NCI-H1048 (cell line): ENCODE measurements at places on chromosomes 6 and 20.

GRCh38 chr6:89244241-89244985 is 27.3 kb upstream of the GABRR1 start:
- no peak for DNase-seq

- no peak for DNase-seq
Measured at GRCh38 chr20:16111852-16112412, 461.3 kb downstream of the KIF16B start.

DNA sequence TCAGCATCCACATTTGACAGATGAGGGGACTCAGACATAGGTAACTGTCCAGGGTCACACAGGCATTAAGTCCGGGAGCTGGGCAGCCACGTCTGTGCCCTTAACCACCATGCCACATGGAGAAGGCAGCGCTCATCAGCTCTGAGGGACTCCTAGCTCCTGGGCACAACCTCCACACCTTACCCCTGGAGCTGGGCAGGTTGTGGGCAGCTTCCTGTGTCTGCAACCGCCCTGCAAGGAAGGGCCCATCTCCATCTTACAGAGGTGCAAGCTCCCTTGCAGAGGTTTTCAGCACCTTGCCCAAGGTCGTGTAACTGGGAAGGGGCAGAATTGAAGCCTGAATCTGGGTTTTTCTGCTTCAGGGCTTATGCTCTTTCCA is 7.9 kb downstream of the CCDC167 start:
- no peak for DNase-seq

GRCh38 chr6:6751619-6752023 is 163.1 kb downstream of the LY86 start:
- DNase-seq: no peak

GRCh38 chr6:498795-499231 is 107.3 kb downstream of the IRF4 start:
- no peak for DNase-seq

GRCh38 chr6:157198425-157199279 is 124.7 kb downstream of the TMEM242 start:
- DNase-seq: no peak

DNA sequence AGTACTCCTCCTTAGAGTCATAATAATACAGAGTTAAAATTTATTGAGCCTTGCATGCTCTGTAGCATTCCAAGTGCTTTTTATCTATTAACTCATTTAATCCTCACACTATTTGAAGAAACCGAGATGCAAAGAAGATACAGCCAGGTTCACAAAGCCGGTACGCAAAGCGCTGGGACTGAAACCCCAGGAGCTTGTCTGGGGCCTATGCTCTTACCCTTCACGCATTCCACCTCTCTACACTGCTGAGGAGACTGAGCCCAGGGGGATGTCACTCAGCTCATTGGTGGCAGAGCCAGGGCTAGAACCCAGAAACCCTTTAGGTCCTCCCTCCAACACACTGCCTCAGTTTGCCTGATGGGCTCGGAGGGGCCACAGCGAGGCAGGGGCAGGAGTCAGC is 19.7 kb upstream of the MRPS18A start:
- no peak for DNase-seq

GRCh38 chr6:127956260-127956888 is 55.5 kb upstream of the THEMIS start:
- DNase-seq: no peak

DNA sequence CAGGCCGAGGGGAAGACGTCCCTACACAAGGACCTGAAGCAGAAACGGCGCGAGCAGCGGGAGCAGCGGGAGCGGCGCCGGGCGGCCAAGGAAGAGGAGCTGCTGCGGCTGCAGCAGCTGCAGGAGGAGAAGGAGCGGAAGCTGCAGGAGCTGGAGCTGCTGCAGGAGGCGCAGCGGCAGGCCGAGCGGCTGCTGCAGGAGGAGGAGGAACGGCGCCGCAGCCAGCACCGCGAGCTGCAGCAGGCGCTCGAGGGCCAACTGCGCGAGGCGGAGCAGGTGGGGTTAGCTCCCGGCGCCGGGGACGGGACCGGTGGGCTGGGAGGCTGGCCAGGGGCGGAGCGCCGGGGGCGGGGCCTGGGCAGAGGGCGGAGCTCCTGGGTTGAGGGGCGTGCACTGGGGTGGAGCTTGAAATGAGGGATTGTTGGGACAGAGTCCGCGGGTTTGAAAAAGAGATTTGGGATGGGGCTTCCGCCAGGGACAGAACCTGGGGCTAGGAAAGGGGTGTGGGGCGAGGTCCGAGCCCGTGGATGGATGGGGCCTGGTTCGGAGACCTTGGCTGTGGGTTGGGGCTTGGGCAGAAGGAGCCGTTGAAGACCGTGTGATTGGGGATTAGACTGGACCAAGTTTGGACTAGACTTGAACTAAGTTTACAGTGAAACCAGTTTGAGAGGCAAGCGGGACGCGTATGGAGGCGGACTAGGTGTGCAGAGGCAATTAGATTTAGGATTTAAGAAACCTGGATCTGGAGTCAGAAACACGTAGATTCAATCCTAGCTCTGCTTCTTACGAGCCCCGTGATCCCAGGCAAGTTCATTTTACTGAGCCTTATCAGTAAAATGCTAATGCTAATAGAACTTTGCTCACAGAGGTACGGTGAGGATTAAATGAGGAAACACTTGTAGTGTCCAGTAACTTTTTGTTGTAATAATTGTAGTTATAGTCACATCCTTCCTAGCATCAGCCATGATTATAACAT is 20.9 kb downstream of the DEF6 start:
- DNase-seq: peak; percentile 36
